ENCODE measurements at places on chromosomes 6 and 20.

- DNase-seq: no peak
Measured at GRCh38 chr20:33773412-33774089, 37.6 kb upstream of the CHMP4B start.

GRCh38 chr6:25997921-25998320 lies 35.3 kb downstream of the TRIM38 start:
- DNase-seq: no peak

GRCh38 chr6:146859795-146860495 lies 261.2 kb downstream of the ADGB start:
- no peak for DNase-seq

DNA sequence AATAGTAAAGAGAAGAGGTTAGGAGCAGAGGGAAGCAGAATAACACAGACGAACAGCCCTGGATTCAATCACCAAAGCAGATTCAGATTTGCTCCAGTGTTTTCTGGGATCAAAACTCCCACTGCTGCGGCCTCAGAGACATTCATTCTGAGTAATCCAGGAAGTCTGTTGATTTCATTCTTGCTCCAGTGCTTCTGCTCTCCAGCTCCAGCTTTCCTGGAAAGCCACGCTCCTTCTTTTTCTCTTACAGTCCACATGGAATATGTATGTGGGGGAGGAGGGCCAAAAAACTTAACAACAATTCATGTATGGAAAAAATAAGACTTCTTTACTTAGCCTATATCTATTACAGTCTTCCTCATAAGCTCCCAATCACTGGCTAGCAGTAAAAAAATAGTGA lies 26.4 kb upstream of the UST start:
- DNase-seq: no peak

- DNase-seq: no peak
Measured at GRCh38 chr20:24242763-24243162, 226.7 kb upstream of the SYNDIG1 start.

DNA sequence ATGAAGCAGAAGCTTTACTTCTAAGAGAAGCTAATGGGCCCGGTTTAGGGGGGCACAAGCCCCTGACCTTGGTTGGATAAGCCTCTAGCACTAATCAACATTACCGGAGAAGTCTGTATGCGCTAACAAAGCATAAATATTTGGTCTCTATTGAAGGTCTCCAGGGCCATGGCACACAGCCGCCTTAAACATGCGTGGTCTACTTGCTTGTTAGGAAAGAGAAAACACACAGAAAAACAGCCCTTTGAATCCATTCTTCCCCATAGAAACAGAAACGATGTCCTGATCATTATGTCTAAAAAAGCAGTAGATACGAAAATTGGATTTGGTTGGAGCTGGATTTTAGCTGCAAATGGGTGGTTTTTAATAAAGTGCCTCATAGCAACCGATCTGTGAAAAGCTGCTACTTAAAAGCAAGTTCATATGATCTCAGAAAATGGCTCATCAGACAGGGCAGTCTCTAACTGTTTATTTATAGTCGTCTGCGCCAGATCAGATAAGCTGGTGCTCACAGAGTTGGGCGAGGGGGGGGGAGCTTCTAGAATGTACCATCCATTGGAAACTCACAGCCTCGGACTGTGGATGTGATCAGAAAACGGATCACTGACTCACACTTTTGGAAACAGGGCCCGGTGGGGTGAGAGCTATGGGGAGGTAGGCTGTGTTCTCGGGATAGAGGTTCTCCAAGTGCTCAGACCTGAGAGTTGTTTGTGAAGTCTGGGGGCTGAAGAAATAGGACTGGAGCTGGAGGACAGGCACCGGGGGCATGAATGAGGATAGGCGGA lies 35.3 kb upstream of the APCDD1L start:
- DNase-seq: no peak
